ENCODE measurements at places on chromosomes 3 and 15.

DNA sequence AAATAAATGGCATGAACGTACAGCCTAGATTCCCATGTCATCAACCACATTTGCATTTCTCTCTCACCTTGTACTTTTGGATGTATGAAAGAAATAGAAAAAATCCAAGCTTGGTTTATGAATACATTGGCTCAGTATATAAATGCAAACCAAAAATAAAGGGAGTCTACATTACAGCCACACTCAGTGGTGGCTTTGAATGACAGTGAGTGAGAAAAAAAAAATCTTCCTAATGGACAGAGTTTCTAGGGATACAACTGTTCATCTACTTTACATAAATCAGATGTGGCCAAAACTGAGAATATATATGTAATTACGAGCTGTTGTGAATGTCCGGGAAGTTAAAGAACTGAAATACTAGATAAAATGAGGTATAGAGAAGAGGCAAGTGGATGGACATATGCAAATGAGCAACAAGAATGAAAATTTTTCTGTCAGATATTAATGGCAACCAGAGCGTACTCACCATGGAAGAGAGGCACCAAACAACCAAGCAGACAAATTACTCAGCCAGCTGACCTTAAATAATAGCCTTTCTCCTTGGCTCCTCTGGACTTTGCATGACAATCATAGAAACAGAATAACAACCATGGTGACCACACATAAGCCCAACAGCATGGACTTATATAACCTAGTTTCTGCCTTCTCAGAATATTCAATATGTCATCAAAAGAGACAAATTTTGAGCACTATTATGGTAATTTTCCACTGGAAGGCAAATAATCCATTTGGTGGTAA lies 1305.8 kb downstream of the OTOL1 start:
- DNase-seq, result no peak

DNA sequence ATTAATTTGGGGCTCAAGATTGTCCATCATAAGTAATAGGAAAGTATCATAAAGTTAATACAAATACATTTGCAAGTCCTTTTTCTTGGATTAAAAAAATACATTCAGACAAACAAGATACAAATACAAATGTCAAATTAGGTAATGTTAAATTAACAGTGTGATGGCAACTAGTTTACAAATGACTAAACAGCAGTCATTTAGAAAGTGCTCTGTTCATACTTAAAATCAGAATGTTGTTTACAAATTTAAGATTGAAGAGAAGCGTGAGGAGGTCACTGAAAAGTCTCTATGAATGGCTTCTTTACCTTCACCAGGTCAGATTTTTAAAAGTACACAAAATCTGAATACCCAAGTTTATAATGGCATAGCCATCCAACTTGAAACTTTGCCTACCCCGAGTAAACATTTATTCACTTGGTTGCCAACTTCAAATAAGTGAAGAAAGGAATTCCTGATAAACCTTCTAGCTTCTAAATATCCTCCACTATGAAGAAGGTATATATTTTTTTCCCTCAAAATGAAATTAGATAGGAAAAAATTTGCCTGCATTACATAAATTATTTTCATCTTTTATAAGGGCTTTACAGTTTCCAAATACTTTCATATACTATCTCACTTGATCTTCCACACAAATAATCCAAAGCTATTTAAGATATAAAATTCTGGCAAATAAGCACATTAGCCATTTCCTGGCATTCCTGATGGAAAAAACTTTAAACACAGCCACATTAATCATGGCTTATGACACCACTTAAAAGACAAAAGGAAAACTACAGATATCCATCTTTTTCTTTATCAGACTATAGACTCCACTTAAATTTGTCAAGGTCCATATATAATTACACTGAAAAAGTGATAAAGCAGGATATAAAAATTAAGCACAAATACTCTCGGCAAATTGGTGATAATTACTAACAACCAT lies 11.5 kb upstream of the NEK10 start:
- DNase-seq, result no peak

DNA sequence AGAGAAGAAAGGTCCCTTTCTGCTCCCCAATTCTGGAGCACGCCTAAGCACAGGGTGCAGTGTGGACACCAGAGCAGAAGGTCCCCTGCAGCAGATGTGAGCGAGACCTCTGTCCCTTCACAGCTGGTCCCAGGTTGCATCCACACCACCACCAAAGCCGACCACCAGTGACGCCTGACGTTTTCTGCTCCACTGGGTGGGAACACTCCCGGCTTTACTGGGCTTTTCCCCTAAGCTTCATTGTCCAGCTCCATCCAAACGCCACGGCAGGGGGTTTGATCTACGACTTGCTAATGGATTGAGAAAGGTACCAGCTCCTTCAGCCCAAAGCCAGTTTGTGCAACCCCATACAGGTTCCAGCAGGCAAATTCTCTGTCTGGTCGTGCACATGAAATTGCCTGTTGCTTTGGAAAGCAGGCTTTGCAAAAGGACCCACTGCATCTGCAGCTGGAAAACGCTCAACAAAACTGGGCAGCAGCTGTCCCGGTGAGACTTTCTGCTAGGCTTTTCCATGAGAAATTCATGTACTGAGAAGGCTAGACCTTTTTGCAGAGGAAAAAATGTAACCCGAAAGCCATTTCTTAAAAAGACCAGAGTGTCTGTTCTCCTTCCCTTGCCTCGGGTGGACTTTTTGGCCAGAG lies 31.1 kb downstream of the ADAMTS17 start:
- no peak for DNase-seq

GRCh38 chr3:134699721-134700120 lies 48.9 kb upstream of the KY start:
- DNase-seq, result no peak

- DNase-seq, result no peak
These were observed 9.8 kb upstream of the EPHB3 start for GRCh38 chr3:184551614-184552256.

GRCh38 chr3:97291901-97292300 lies 472.7 kb upstream of the ARL6 start:
- peak; percentile 78 for DNase-seq

DNA sequence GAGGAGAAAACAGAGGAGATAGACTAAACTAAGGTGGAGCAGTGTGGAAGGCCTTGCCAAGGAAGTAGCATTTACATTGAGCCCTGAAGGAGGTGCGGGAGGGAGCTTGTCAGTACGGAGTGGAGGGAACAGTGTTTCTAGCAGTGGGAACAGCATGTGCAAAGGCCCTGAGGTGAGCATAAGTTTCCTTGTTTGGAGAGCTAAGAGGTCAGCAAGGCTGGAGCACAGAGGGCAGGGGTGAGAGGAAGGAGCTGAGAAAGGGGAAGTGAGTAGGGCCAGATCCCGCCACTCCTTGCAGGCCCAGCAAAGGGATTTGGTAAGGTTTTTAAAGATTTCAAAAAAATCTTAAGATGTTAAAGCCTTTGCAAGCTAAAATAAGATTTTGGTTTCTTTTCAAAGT lies 70.1 kb downstream of the HMCES start:
- DNase-seq, result no peak

DNA sequence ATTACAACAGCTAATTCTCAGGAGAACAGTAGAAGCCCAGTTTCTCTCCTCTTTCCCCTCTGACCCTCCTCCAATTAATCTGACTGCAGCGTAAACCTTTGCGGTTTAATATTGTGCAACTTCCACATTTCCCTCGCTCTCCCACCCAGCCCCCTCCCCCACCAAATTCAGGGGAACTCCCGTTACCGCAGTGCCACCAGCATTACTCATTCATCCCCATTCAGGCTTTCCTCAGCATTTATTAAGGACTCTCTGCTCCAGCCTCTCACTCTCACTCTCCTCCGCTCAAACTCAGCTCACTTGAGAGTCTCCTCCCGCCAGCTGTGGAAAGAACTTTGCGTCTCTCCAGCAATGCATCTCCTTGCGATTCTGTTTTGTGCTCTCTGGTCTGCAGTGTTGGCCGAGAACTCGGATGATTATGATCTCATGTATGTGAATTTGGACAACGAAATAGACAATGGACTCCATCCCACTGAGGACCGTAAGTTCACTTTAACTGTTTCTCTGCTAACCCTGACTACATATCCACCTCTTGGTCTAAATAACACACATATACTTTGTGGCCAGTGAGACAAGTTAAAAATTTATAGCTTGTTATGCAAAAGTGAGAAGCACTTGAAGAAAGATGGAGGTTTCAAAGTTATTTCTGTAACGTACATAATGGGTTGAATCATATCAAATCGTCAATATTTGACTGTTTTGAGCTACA lies at the start of gene PTX3:
Gene PTX3, plus strand, starts transcription at position 268 of the 709 bp plus-strand sequence. Its CDS starts 84 bp downstream, at position 352.
- DNase-seq, result no peak

DNA sequence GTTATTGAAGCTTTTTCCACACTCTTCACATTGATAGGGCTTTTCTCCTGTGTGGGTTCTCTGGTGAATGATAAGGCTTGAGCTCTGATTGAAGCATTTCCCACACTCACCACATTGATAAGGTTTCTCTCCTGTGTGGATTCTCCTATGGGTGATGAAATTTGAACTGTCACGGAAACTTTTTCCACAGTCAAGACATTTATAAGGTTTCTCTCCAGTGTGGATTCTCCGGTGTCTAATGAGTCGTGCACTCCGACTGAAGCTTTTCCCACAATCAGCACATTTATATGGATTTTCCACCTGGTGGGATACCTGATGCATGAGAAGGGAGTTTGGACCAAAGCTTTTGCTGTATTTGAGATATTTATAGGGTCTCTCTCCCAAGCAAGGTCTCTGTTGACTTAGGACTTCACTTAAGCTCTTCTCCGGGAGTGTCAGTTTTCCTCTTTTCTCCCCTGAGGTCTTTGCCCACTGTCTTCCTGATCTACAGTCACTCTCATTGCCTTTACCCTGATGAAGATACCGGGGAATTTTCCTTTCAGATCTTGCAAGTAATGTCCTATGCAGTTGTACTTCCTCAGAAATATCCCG lies 9.4 kb downstream of the ZSCAN29 start:
- DNase-seq, result no peak

- no peak for DNase-seq
These were observed 25.2 kb downstream of the CCNL1 start for GRCh38 chr3:157134620-157135191.

GRCh38 chr3:14413381-14414071 lies 11.1 kb downstream of the SLC6A6 start:
- DNase-seq, result peak; percentile 64
